Umbilical cord (tissue), 2 donors: ENCODE measurements at places on chromosomes 7 and 10. TPM values are rescaled to one million over a fixed set of nuclear protein-coding genes. Genes with fewer than 3 reads are reported as not detected.

PRSS37 gene
- total RNA-seq: 0.72 TPM

LIPN gene
- not detected for total RNA-seq

SPDYE5 gene
- total RNA-seq: 4.8 TPM

TMEM196 gene
- total RNA-seq: 14.9 TPM

MLLT10 gene
- total RNA-seq: 38.8 TPM

SH2B2 gene
- total RNA-seq: 0.96 TPM

ELN gene
- 583 TPM for total RNA-seq

HMX3 gene
- total RNA-seq: 2.6 TPM

ECHDC3 gene
- total RNA-seq: 0.48 TPM

HOXA2 gene
- total RNA-seq: 0.24 TPM

HOXA6 gene
- total RNA-seq: not detected

CPA2 gene
- total RNA-seq: 1.9 TPM

H2AZ2 gene
- total RNA-seq: 117 TPM

ZPBP gene
- total RNA-seq: not detected

MYH16 gene
- not detected for total RNA-seq

MMD2 gene
- total RNA-seq: 0.24 TPM

VAX1 gene
- total RNA-seq: 0.96 TPM

PON1 gene
- total RNA-seq: 0.24 TPM

GBX1 gene
- not detected for total RNA-seq

POMZP3 gene
- total RNA-seq: 2.2 TPM

DMBT1 gene
- total RNA-seq: 0.24 TPM

TMEM229A gene
- total RNA-seq: 0.48 TPM

EBF3 gene
- 3.6 TPM for total RNA-seq

CALN1 gene
- total RNA-seq: 1.2 TPM

ATP5F1C gene
- total RNA-seq: 177 TPM

OR13A1 gene
- 0.72 TPM for total RNA-seq

GNG11 gene
- total RNA-seq: 35.6 TPM

DLX5 gene
- not detected for total RNA-seq

SYT15B gene
- total RNA-seq: 8.2 TPM

SEC61G gene
- total RNA-seq: 341 TPM

EFCAB10 gene
- total RNA-seq: 0.48 TPM

NPM3 gene
- 38.0 TPM for total RNA-seq

CHST12 gene
- 3.9 TPM for total RNA-seq

KAZALD1 gene
- total RNA-seq: 11.8 TPM

GPR37 gene
- 1.2 TPM for total RNA-seq

BMPER gene
- total RNA-seq: 83.3 TPM

ITIH5 gene
- 72.5 TPM for total RNA-seq

BLNK gene
- total RNA-seq: 6.7 TPM

AGR2 gene
- total RNA-seq: 18.3 TPM

ZDHHC16 gene
- total RNA-seq: 35.9 TPM

PON3 gene
- total RNA-seq: 8.2 TPM
